ENCODE measurements at places on chromosomes 12 and 14.

DNA sequence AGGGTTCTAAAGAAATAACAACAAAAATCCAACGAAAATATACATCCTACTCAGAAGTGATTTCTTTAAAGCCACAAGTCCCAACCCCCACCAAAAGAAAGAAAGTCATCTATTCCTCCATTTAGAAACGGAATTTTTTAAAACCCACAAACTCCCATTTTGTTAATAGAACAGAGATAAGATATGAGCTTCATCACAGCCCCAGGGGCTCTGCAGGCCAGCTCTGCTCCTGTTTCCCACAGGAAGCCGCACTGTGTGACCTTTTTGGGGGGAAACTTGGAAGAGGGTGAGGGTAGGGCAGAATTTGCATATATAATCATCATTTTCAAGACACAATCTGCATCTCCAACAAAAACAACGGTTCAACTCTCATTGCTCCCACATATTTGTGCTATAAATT, 2.8 kb downstream of the FBXL14 start:
- peak overlapping the region; percentile 38 for H3K27ac ChIP-seq
- DNase-seq, result peak; percentile 58
- H3K4me1 ChIP-seq, result peaks cover 22% of the 10 kb centered on the region
- no peaks in the 10 kb centered on the region for H3K27me3 ChIP-seq

GRCh38 chr14:51464411-51464810, 187.3 kb upstream of the FRMD6 start:
- DNase-seq, result no peak
- no peak overlapping the region for H3K4me3 ChIP-seq
- no peak overlapping the region for H3K27ac ChIP-seq

GRCh38 chr14:31703056-31703455, 141.9 kb downstream of the NUBPL start:
- H3K27ac ChIP-seq, result no peak overlapping the region
- H3K4me3 ChIP-seq, result no peak overlapping the region
- no peaks in the 10 kb centered on the region for H3K4me1 ChIP-seq
- DNase-seq, result no peak

- no peaks in the 10 kb centered on the region for H3K27me3 ChIP-seq
- H3K36me3 ChIP-seq, result no peaks in the 10 kb centered on the region
- H3K4me1 ChIP-seq, result peaks cover 14% of the 10 kb centered on the region
- no peak overlapping the region for H3K4me3 ChIP-seq
- H3K27ac ChIP-seq, result no peak overlapping the region
- no peak for DNase-seq
These were observed 15.2 kb downstream of the HHIPL1 start for GRCh38 chr14:99660006-99660566.

DNA sequence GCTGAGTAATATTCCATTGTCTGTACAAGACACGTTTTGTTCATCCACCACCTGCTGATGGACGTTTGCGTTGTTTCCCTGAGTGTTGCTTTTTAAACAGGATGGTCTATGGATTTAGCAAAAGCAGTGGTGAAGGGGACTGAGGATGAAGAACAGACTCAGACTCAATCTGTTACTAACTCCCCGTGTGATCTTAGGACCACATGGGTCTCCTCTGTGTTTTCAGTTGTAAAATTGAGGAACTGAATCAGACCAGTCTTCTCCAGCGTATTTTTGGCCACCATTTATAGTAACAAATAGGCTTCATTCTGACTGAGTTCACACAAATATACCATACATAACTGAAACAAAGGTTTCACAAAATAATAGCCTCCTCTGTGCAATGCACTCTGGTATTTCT, 85.6 kb downstream of the FOXN3 start:
- peaks cover 3% of the 10 kb centered on the region for H3K4me1 ChIP-seq
- H3K27ac ChIP-seq, result no peak overlapping the region
- no peak for DNase-seq
- no peaks in the 10 kb centered on the region for H3K27me3 ChIP-seq

DNA sequence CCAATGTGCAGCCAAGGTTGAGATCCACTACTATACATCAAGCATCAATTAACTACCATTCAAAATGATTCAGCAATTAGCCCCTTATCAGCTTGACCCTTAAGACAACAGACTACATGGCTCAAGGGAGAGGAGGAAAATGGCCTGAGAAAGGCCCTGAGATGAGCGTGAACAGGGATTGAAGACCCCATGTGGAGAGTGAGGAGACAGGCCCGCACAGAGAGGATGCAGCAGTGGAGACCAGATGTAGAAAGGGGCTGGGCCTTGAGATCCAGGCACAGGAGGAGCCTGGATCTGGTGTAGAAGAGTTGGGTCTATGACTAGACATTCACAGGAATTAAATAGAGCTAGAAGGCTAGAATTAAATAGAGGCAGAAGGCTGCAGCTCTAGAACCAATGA, 229.1 kb downstream of the MON2 start:
- no peak overlapping the region for H3K27ac ChIP-seq
- peaks cover 3% of the 10 kb centered on the region for H3K4me1 ChIP-seq
- no peak for DNase-seq
- no peak overlapping the region for H3K4me3 ChIP-seq

GRCh38 chr14:100391724-100392123, 68.6 kb downstream of the SLC25A47 start:
- H3K36me3 ChIP-seq, result no peaks in the 10 kb centered on the region
- no peak overlapping the region for H3K4me3 ChIP-seq
- DNase-seq, result peak; percentile 53
- no peaks in the 10 kb centered on the region for H3K27me3 ChIP-seq

- H3K27ac ChIP-seq, result no peak overlapping the region
- H3K4me3 ChIP-seq, result no peak overlapping the region
- H3K36me3 ChIP-seq, result no peaks in the 10 kb centered on the region
- H3K4me1 ChIP-seq, result peaks cover 13% of the 10 kb centered on the region
These were observed 2.3 kb downstream of the TTC9 start for GRCh38 chr14:70643967-70644366.

DNA sequence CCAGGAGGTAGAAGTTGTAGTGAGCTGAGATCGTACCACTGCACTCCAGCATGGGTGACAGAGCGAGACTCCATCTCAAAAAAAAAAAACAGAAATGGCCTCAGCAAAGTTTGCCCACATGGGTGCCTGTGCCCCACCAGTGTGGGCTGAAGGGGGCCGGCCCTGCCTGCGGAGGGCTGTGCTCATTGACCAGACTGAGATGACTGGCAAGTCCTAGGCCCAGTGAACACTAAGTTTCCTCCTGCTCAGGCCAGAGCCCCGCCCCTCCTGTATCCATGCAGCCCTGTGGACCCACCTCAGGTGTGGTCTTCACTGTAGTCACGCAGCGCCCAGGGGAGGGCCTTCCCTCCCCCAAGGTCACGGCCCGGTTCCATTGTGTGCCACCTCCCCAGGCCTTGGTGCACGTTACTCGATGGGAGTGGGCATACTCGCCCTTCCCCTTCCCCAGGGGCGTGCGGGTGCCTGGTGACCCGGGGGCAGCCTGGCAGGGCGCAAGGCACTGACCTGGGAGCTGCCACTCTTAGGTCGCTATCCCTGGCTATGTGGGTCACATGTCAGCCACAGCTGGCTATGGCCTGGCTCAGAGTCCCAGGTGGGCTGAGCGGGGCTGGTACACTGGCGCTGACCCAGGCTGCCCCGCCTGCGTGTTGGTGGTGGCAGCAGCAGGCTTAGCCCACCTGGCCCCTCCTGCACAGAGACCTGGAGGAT, 16.1 kb downstream of the INF2 start:
- H3K36me3 ChIP-seq, result peaks cover 84% of the 10 kb centered on the region
- H3K4me1 ChIP-seq, result peaks cover 53% of the 10 kb centered on the region
- H3K27me3 ChIP-seq, result no peaks in the 10 kb centered on the region
- no peak overlapping the region for H3K27ac ChIP-seq

DNA sequence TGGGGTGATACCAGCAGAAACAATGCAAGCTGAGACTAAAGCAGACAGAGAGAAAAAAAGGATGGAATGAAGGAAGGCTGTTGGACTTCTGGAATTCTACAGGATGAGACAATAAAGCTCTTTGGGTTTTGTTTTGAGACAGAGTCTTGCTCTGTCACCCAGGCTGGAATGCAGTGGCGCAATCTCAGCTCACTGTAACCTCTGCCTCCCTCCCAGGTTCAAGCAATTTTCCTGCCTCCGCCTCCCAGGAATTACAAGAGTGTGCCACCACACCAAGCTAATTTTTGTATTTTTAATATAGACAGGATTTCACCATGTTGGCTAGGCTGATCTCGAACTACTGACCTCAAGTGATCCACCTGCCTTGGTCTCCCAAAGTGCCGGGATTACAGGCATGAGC, 115.4 kb downstream of the EXOC5 start:
- H3K27ac ChIP-seq, result no peak overlapping the region
- no peaks in the 10 kb centered on the region for H3K4me1 ChIP-seq
- H3K4me3 ChIP-seq, result no peak overlapping the region

DNA sequence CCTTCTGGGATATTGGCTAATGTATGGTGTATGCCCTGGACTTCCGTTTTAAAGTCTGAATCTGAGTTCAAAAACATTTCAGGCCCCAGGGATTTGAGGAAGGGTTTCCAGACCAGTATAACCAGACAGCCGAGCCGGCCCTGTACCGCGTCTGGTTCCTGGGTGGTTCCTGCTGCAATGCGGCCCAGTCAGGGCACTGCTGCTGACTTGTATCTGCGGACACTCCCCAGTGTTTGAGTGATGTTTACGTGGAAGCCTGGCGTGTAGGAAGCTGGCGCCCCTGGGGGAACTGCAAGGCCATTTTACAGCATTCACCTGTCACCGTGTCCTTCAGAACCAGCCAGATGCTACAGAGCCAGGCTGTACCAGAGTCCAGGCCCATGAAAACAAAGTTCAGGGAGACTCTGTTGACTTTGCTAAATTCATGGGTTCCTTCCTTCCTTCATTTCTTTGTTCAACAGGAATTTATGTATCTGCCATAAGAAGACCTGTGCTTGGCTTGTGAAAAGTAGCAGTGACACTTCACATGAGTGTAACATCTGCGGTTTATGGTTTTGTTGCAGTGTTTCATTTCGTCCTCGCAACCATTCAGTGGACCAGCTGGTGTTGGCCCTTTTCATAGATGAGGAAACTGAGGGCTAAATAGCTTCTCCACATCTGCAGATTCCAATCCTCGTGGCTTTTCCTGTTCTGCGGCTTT, 16.8 kb downstream of the EML1 start:
- DNase-seq, result no peak
- H3K36me3 ChIP-seq, result no peaks in the 10 kb centered on the region
- H3K27ac ChIP-seq, result no peak overlapping the region
- no peaks in the 10 kb centered on the region for H3K27me3 ChIP-seq
- H3K4me1 ChIP-seq, result peaks cover 4% of the 10 kb centered on the region

All from mesenchymal stem cell (in vitro differentiated cells and primary cell).